ENCODE measurements at places on chromosomes 1 and 21.
A peak's percentile ranks its signal among the peaks of the same experiment; 100 is the strongest.

DNA sequence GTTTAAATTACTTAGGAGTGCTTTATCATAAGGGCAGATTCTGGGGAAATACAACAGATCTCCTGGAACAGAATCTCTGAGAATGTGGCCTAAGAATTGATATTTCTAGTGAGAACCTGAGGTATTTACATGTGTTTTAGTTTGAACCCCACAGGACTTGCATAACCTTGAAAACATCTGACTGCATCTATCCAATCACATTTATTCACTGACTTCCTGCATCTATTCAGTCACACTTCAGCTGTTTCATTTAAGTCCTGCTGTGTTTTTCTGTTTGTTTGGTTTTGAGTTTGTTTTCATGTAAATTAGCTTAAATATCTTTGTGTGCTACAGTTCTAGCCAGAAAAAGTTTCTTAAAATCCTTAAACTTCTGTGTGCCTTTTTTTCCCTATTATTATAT, 1260.7 kb downstream of the PLA2G4A start:
- no peaks in the 10 kb centered on the region for H3K36me3 ChIP-seq
- no peak overlapping the region for H3K4me3 ChIP-seq
- no peaks in the 10 kb centered on the region for H3K4me1 ChIP-seq
- no peak for DNase-seq
- H3K27ac ChIP-seq: no peak overlapping the region

GRCh38 chr1:33117440-33118085, 36.6 kb downstream of the AZIN2 start:
- peak; percentile 13 for DNase-seq
- H3K27me3 ChIP-seq: peaks cover 6% of the 10 kb centered on the region
- H3K27ac ChIP-seq: no peak overlapping the region
- H3K4me3 ChIP-seq: no peak overlapping the region
- no peaks in the 10 kb centered on the region for H3K4me1 ChIP-seq

- no peaks in the 10 kb centered on the region for H3K36me3 ChIP-seq
- no peak for DNase-seq
- no peaks in the 10 kb centered on the region for H3K27me3 ChIP-seq
- no peak overlapping the region for H3K27ac ChIP-seq
- H3K4me3 ChIP-seq: no peak overlapping the region
- no peaks in the 10 kb centered on the region for H3K4me1 ChIP-seq
These were observed 25.7 kb upstream of the BACE2 start for GRCh38 chr21:41142051-41142795.

GRCh38 chr21:40140675-40141074, 273.4 kb downstream of the PCP4 start:
- no peak overlapping the region for H3K4me3 ChIP-seq
- DNase-seq: no peak
- H3K27me3 ChIP-seq: no peaks in the 10 kb centered on the region
- H3K36me3 ChIP-seq: no peaks in the 10 kb centered on the region
- H3K27ac ChIP-seq: no peak overlapping the region

GRCh38 chr1:34726861-34727260, 28.0 kb upstream of the GJB5 start:
- H3K27me3 ChIP-seq: no peaks in the 10 kb centered on the region
- H3K4me1 ChIP-seq: no peaks in the 10 kb centered on the region
- DNase-seq: no peak
- no peak overlapping the region for H3K4me3 ChIP-seq
- no peak overlapping the region for H3K27ac ChIP-seq

- H3K36me3 ChIP-seq: no peaks in the 10 kb centered on the region
- H3K27ac ChIP-seq: no peak overlapping the region
- no peak for DNase-seq
- no peak overlapping the region for H3K4me3 ChIP-seq
These were observed 55.8 kb downstream of the DOP1B start for GRCh38 chr21:36212513-36212780.

DNA sequence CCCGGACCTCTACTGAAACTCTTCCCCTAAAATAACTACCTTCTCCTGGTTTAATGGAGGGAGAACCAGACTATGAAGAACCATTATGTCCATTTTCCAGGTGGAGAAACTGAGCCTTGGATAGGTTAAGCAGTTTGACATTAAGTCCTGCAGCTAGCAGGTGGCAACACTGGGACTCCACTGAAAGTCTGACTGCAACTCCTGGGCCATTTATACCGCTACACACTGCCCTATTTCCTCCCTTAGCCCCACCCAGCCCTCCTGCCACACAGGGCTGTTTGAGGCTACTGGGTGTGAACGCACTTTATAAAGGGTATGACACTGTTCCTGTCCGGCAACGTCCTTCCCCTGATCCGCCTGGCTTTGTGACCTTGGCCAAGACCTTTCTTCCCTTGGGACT, 511 bp upstream of the INPP5B start:
- H3K27me3 ChIP-seq: no peaks in the 10 kb centered on the region
- no peak for DNase-seq
- H3K4me3 ChIP-seq: no peak overlapping the region
- no peaks in the 10 kb centered on the region for H3K36me3 ChIP-seq
- H3K27ac ChIP-seq: no peak overlapping the region

- DNase-seq: no peak
- no peak overlapping the region for H3K4me3 ChIP-seq
- no peak overlapping the region for H3K27ac ChIP-seq
- H3K4me1 ChIP-seq: no peaks in the 10 kb centered on the region
These were observed 11.1 kb downstream of the STX6 start for GRCh38 chr1:181011301-181012202.

DNA sequence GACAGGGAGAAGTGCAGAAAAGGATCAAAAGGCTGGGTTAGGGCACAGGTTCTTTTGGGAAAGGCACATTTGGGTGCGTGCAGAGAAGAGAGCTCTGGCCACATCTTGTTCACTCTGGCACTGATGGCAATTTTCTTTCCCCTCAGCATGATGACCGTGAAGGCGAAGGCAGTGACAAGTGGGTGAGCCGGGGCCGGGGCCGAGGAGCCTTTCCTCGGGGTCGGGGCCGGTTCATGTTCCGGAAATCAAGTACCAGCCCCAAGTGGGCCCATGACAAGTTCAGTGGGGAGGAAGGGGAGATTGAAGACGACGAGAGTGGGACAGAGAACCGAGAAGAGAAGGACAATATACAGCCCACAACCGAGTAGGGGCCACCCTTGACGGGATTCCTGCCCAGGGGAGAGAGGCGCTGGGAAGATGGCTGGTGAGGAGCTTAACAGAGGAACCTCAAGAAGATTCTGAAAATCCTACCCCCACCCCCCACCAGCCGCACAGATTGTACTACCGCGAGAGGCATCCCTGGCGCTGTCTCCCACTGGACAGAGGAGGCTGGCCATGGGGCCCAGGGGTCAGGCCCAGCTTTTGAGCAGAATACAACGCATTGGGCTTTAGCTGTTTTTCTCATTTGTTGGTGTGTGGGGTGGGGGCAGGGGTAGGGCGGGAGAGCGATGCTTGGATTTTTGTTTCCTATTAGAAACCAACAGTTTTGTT, 2.4 kb upstream of the SH3D21 start:
- H3K4me1 ChIP-seq: no peaks in the 10 kb centered on the region
- H3K4me3 ChIP-seq: no peak overlapping the region
- no peak overlapping the region for H3K27ac ChIP-seq
- H3K27me3 ChIP-seq: no peaks in the 10 kb centered on the region

DNA sequence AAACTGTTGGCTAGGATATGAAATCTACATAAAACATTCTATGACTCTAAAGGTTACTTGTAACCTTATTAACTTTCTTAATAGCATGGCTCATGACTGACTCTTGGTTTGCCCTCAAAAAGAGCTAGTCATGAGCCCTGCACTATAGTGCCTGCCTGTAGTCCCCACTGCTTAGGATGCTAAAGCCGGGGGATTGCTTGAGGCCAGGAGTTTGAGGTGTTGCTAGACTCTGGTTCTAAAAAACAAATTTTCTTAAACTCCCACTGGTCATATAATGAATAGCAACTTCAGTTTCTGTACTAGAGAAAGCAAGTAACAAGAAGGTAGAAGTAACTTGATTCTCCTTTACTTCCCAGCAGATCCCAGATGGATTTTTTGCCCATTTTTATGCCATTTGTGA, 15.8 kb upstream of the NEXN start:
- no peaks in the 10 kb centered on the region for H3K36me3 ChIP-seq
- DNase-seq: no peak
- H3K27ac ChIP-seq: no peak overlapping the region
- H3K4me3 ChIP-seq: no peak overlapping the region
- no peaks in the 10 kb centered on the region for H3K4me1 ChIP-seq
- no peaks in the 10 kb centered on the region for H3K27me3 ChIP-seq

DNA sequence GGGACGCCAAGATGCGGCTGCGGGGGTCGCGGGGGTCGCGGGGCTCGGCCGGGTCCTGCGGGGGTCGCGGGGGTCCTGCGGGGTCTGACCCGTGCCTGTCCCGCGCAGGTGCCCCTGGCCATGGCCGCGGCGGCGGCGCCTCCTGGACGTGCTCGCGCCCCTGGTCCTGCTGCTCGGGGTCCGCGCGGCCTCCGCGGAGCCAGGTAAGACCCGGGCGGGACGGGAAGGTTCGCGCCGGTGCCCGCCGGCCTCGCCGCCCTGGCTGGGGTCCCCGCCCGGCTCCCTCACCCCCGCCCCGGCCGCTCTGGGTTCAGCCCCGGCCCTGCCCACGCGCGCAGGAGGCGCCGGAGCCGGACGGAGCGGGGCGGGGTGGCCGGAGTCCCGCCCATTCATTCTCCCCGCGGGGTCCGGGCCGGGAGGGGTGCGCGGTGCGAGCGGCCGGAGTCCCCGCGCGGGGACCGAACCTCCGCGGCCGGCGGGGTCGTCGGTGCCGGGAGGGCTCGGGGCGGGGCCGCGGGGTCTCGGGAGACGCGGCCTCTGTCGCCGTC, 380 bp downstream of the COL18A1 start:
- peaks cover 44% of the 10 kb centered on the region for H3K4me1 ChIP-seq
- no peaks in the 10 kb centered on the region for H3K36me3 ChIP-seq
- H3K4me3 ChIP-seq: peak overlapping the region; percentile 76
- H3K27ac ChIP-seq: peak overlapping the region; percentile 44
- H3K27me3 ChIP-seq: no peaks in the 10 kb centered on the region

All from H1 (cell line).